ENCODE measurements at places on chromosomes 1 and 21.

DNA sequence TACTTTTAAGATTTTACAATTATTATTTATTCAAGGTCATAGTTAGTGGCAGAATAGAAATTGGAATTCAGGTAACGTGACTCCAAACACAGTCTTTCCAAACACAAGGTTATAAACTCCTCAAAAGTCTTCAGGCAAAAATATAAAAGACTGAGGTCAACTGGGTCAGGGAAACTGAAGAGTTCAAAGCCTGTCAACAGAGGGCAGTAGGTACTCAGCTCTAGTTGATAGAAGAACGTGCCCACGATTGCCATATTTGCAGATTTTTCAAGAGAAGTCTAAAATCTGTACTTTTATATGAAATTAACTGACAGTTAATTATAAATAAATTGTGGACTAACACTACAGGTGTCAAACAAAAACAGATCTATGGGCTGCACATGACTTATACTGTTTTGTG lies 135.0 kb downstream of the LHX4 start:
- DNase-seq = no peak

DNA sequence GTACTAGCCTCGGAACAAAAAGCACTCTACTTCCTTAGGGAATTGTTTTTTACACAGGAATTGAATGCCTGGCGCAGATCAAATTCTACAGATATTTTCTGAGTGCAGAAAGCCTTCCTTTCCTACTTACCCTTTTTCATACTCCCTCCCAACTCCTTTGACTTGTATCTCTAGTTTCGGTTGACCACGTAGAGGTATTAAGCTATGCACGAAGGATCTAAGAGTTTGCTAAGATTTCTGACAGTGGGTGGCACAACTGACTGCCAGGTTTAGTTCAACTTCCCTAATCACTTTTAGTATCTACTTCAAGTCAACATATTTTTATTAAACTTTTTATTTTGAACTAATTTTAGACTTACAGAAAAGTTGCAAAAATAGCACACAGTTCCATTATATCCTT lies 5.0 kb downstream of the TOR1AIP2 start:
- DNase-seq = no peak

- DNase-seq = no peak
Measured at GRCh38 chr21:38570596-38570995, 72.3 kb upstream of the ERG start.

GRCh38 chr1:31775210-31775999 lies 11.3 kb upstream of the ADGRB2 start:
- peak; percentile 7 for DNase-seq

GRCh38 chr1:58850636-58851035 lies 66.8 kb upstream of the JUN start:
- DNase-seq = no peak

DNA sequence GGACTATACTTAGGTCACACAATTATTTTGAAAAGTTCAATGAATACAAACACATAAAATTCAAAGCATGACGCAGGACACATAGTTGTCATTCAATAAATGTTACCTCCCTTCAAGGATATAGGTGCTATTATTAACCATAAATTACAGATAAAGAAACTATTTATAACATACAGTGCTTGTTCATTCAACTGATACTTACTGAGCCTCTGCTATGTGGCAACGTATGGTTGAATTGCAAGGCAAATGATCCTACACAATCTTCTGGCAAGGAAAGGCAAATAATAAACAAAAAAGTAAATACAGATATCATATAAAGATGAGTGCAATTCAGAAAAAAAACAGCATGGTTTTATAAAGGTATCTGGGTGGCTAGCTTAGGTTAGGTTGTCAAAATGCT lies 614.7 kb downstream of the LTN1 start:
- no peak for DNase-seq

GRCh38 chr1:244049162-244050013 lies 1.7 kb upstream of the ZBTB18 start:
- DNase-seq = no peak

GRCh38 chr1:76176000-76176399 lies 101.5 kb downstream of the ST6GALNAC3 start:
- DNase-seq = no peak

GRCh38 chr1:29948581-29948980 lies 712.3 kb downstream of the PTPRU start:
- no peak for DNase-seq

- no peak for DNase-seq
Measured at GRCh38 chr1:198619375-198620140, 19.3 kb upstream of the PTPRC start.

GRCh38 chr21:26169061-26169610 lies 1.4 kb downstream of the APP start:
- peak; percentile 58 for DNase-seq

GRCh38 chr1:24015221-24016210 lies 35.4 kb upstream of the SRSF10 start:
- DNase-seq = peak; percentile 43

GRCh38 chr1:215992620-215993019 lies 425.5 kb downstream of the KCTD3 start:
- no peak for DNase-seq

DNA sequence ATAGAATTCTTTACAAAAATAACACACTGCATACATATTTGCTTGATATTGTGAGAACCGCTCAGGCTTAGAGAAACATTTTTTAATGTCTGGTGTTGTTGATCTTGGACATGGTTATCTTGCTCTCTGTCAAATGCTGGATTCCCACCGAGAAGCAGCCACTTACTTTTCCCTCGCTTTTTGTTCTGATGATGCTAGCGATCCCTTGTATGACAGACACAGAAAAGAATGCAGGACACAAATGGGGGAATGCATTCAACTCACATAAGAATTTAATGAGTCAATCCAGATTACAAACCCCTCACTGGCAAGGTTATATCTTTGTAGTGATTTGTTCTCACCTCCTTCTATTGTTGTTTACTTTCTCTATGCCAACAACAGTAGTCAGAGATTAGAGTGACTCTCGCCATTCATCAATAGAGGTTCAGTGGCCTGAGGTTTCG lies 76.8 kb upstream of the AKT3 start:
- no peak for DNase-seq

DNA sequence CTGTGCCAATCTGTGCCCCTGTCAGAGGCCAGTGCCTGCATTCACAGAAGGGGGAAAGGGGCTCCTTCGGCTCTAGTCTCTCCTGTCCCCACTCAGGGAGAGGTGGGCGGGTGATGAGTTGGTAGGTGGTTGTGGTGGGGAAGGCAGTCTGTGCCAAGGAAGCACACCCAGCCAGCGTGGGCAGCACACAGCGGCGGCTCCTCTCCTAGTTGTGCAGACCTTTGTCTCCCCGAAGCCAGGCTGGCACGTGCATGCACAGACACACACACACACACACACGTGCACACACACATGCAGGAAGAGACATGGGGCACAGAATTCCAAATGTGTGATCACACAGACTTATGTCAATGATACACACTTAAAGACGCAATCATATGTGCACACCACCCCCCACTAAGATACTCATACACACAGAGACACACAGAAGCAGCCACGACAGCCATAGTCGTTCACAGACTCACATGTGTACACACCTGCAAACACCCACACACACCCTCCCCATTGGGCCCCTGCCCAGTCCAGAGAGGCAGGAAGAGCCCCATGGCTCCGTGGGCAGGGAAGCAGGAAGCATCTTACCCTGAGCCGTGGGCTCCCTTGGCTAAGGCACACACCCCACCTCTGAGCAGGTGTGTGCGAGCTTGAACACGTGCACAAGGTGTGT lies 16.4 kb downstream of the RIMS3 start:
- no peak for DNase-seq

DNA sequence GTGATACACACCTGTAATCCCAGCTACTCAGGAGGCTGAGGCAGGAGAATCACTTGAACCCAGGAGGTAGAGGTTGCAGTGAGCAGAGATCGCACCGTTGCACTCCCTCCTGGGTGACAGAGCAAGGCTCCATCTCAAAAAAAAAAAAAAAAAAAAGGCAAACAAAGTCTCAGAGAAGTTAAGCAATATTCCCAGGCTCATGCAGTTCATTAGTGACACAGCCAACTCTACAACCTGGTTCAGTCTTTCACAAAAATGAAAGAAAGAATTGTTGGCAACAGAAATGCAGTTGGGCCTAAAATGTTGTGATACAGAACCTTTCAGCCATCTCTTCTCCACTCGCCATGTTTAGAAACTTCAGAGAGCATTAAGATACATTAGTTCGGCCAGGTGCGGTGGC lies 242.1 kb downstream of the LTN1 start:
- no peak for DNase-seq

- no peak for DNase-seq
Measured at GRCh38 chr1:232380131-232380530, 249.8 kb downstream of the SIPA1L2 start.

- no peak for DNase-seq
Measured at GRCh38 chr1:61109158-61109557, 26.8 kb downstream of the NFIA start.

DNA sequence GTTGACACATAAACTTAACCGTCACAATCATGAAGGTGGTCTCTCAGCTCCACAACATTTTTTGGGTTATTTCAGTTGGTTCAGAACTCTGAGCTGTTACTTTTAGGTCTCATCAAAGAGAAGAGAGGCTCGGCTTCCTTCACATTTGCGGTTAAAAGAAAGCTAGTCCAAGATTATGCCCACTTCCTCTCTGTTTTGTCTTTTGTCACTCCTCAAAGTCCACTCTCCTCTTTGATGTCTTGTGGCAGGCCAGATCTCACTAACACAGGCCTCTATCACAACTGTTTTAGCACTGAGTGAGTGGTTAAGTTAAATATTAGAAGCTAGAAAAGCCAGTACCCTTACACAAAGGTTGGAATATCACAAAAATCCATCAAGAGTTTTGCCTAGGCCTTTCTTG lies 195.7 kb downstream of the FCRL5 start:
- no peak for DNase-seq

DNA sequence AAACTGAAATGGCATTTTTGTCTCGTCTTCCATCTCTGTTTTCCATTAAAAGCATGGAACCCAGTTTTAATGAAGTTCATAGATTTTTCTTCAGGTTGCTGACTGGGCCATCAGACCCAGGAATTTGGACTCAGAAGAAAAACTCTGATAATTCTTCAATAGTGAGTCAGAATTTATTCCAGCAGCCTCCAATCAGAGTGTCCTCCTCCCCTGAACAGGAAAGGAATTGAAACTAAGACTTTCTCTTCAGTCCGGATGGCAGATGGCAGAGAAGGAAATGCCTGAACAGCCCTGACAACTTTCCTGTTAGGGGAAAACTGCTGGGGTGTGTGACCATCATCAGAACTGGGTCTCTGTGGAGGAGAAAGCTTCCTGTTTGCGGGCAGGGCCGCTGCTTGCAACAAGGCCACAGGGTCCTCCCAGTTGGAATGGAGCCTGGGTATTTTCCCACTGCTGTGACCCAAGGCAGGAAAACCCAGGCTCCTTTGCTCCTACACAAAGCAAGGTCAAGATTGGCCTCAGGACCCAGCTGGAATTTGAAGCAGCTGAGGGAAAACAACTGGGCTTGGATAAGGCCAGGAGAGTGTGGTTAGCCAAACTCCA lies 20.7 kb downstream of the CD34 start:
- DNase-seq = no peak

GRCh38 chr1:84436876-84437655 lies 38.8 kb downstream of the DNASE2B start:
- no peak for DNase-seq

GRCh38 chr1:98975810-98976209 lies 28.9 kb downstream of the PLPPR5 start:
- DNase-seq = no peak

DNA sequence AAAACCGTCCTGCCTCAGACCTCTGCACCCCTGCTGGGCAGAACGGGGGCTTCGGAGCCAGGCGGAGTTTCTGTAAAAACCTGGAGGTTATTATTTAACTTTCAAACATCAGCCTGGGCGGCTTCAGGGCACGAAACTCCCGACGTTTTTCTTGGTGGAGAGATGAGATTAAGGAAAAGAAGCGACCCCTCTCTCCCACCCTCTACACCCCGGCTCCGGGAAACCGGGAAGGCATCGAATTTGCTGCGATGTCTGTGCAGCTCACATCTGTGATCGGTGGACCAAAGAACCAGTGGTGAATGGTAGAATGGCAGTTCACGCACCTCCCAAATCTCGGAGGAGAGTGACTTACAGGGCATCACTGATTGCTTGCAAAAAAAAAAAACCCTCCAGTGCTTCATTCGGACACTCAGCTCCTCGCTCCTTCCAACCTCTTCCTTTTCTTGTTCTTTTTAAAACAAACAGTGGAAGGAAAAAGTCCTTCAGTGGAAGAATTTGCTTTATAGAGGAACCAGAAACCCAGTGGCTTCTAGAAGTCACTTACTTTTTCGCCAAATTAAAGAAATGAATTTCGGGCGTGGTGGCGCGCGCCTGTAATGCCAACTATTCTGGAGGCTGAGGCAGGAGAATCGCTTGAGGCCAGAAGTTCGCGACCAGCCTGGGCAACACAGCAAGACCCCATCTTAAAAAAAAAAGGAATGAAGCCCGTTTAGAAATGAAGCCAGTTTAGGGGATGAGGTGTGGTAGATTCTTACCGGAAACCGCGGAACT lies 884 bp downstream of the PHACTR4 start:
- no peak for DNase-seq

GRCh38 chr1:65991694-65992093 lies 199.0 kb downstream of the PDE4B start:
- no peak for DNase-seq

DNA sequence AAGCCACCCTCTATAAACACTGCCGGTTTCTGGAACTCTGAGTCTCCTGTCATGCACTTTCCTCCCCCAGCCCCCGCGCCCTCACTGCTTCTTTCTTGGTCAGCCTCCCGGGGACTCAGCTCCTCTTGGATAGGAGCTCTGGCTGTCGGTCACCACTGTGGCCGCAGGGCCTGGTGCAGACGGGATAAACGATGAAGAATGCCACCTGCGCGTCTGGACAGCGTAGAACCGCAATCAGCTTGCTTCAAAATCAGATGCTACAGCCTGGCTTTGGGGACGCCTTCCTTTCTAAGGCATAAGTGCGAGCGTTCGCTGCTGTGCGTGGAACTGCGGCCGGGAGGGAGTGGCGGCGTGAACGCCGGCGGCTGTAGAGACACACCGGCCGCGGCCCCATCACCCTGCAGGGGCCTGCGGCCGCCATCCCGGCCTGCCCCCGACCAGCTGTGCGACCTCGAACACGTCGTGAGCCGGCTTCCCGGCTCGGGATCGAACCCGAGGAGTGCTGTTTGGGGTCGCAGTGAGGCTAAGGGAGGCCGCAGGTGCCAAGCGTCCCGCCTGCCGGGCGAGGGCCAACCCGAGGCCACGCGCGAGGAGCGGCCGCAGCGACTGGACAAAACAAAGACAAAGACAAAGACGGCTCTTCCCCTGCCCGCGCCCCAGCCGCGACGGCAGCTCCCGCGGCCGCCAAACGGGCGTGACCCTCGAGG lies 688 bp downstream of the PTTG1IP start:
- DNase-seq = no peak

DNA sequence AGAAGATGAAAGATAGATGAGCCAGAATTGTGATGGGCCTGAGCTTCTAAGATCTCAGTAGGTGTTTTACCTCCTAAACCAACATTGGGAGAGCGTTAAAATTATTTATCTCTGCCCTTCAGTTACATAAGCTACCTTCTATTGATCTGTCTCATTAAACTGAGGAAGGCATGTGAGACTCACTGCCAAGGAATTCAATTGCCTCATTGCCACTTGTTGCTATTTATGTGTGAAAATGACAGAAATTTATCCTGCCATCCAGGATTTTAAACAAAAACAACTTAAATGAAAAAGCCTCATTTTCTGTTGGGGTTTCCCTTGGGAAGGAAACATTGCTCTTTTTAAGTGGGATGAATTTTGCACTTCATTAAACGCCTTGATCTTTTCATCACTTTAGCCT lies 78.7 kb upstream of the RUNX1 start:
- peak; percentile 13 for DNase-seq

Measured in LoVo (cell line).